ENCODE measurements at places on chromosomes 1 and 21.

GRCh38 chr1:91714867-91715381, 171.0 kb downstream of the TGFBR3 start:
- no peak for DNase-seq

DNA sequence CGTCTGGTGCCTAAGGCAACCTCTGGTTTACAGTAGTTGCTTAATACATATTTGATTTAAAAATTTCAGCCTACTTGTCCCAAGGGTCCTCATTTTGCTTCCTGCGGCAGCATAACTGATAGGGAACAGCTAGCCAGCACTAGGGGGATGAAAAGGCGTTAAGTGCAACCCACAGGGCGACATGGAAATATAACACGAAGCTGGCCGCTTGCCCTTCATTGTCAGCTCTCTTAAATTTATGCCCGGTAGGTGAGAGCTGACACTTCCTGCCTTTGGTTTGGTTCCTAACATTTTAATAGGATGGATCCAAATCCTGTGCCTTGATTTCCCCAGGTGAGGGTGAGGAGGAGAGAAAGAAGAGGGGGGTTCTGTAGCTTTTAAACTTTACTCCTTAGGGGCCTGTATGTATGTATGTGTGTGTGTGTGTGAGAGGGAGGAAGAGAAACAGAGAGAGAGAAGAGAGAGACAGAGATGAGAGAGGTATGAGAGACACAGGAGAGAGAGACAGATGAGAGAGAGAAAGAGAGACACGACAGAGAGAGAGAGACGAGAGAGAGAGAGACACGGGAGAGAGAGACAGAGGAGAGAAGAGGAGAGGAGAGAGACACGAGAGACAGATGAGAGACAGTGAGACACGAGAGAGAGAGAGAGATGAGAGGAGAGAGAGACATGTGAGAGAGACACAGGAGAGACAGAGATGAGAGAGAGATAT, 938 bp upstream of the ACTN2 start:
- DNase-seq, result no peak

GRCh38 chr1:40684669-40685068, 6.8 kb upstream of the NFYC start:
- no peak for DNase-seq

DNA sequence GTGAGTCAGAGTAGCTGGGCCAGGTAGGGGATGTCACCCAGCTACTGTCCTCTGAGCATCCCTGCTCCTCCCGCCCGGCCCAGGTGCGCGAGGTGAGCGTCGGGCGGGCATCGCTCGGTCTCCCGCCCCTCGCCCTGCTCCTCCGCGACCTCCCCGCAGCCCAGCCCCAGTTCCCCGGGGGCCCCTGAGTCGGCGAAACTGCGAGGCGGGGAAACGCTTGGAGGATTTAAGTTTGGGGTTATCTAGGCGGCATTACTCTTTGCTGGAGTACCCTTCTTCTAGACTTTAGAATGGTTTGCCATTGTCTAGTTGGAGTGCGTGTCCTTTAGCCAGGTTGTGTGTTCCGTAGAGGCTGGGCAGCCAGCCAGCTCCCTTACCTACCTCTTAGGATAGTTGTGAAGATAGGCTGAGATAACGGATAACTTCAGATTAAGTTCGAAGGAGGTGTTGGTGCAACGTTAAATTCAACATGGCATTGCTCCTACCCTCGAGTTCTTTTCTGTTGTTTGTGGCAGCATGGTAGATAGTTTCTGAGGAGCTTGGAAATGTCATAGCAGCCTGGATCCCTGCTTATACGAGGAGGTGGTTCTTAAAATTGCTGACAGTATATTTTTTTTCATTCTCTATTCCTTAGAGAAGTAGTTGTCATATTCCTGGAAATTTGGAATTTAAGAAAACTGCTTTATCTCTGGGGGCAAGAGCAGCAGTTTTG, 697 bp downstream of the AGO3 start:
- DNase-seq, result peak; percentile 19

GRCh38 chr1:19066248-19066873, 109.9 kb upstream of the IFFO2 start:
- DNase-seq, result no peak

GRCh38 chr1:10121688-10122087, 88.7 kb upstream of the KIF1B start:
- no peak for DNase-seq

DNA sequence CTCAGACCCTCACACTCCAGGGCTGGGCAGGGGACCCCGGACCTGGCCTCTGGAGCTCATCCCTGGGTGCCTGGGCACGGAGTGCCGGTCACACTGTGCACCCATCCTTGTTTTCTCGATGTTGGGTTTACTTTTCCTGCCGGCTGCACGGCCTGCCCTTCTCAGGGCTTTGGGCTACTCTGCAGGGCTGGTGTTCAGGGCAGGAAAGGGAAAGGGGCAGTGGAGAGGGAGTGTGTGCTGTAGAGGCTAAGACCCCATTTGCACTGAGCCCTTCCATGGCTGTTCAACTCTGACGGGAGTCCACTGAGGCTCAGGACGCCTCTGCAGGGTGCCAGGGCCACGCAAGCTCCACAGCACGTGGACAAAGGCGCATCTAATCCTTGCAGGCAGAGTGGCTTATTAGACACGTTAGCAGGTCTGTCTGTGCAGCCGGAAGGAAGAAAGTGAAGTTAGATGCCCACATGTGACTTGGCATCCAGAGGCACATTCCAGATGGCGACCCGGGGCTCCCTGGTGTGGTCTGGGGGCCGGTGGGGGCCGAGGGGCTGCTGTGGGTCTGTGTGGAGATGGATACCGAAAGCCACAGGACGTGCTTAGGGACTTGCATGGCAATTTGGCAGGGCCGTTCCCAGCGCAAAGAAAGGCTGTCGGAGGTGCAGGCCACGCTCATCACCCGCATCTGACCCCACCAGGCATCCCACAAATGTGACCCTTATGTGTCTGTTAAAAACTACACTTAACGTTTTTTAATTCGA, 33.6 kb downstream of the COL18A1 start:
- DNase-seq, result no peak

- no peak for DNase-seq
These were observed 3.0 kb downstream of the TSPEAR start for GRCh38 chr21:44708213-44708865.

Data from CD4-positive, alpha-beta T cell treated with Interleukin-10 for 1 hour (primary cell).